ENCODE measurements at places on chromosomes 2 and 18. TPM values are rescaled to one million over a fixed set of nuclear protein-coding genes. Genes with fewer than 3 reads are reported as not detected.

DNA sequence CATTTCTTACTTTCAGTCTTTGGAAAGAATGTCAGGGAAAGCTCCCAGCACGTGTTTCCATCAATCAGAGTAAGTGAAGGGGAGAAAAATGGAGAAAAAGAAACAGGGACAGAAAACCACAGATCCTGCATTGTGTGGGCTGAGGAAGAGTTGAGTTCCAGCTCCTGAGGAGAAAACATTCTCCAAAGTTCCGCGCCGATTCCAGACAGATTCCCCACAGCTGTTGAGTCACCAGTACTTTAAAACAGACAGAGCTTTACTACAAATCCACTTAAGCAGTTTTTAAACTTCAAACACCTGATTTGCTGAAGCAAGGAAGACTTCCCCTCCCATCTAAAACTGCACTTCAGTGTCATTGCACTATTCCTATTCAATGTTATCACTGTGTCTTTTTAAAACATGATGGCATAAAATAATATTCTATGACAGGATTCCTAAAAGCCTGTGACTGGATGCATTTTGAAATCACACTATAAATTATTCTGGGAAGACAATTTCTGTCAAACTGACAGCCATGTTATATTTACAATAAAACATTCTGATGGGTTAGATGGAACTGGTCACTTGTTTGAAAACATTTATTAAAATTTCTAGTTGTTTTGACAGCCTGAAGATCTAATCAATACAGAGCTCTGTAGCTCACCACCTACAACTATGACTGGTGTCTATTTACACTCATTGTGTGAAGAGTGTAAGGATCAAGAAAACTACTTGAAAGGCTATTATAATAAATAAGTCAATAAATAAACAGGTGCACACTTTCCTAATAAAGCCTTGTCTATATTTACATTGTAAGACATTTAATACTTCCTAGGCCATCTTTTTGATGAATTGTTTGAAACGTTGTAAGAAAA, 40.9 kb downstream of the TCF4 start:
- DNase-seq, result peak; percentile 19

DNA sequence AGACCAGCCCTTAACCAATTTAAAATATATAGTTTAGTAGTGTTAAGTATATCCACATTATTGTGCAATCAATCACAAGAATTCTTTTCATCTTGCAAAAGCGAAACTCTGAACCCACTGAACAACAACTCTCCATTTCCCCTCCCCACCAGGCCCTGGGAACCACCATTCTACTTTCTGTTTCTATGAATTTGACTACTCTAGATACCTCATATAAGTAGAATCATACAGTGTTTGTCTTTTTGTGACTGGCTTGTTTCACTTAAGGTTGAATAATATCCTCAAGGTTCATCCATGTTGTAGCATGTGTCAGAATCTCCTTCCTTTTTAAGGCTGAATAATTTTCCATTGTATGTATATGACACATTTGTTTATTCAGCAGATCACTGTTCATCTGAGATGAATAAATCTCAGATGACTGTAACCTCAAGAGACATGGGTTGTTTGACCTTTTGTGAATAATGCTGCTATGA, 8.1 kb upstream of the SOS1 start:
- peak; percentile 92 for DNase-seq

DNA sequence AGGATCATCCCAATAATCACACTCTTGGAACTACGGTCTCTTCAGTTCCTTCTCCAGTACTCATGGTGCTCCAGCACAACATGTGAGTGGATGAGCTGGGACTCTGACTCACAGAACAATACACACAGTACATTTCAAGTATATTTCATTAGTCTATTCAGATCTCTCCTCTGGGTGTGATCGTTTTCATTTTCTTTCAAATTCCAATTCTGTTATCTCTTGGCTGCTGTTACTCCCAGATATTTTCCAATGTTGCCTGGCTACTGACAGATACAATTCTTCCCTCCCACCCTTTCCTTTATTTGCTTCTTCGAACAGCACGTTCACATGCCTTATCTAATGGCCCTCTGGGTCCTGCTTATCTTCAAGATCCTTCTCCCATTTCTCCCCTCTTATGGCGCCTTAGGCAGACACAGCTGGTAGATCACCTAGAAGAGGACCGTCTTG, 216.0 kb downstream of the ACKR3 start:
- DNase-seq, result peak; percentile 73

GRCh38 chr2:41955316-41956043, 92.3 kb upstream of the PKDCC start:
- no peak for DNase-seq

DNA sequence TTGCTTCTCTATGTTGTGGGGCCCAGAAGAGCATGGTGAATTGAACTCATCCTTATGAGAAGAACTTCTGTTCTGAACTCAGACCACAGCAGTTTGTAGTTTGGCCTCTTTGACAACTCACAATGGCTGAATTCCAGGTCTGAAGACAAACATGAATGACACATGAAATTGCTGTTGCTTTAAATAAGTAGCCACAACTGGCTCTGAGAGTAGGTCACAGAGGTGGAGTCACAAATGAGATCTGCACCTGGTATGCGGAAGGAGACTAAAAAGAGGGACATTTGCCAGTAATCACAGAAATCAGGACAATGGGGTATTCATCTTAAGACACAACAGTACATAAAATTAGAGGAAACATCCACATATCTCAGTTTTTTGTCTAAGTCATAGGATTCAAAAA, 290.3 kb upstream of the MMADHC start:
- DNase-seq, result peak; percentile 64

- no peak for DNase-seq
These were observed 78.9 kb downstream of the LIPG start for GRCh38 chr18:49640741-49641140.

- no peak for DNase-seq
These were observed 1.1 kb upstream of the GBX2 start for GRCh38 chr2:236169151-236169721.

DNA sequence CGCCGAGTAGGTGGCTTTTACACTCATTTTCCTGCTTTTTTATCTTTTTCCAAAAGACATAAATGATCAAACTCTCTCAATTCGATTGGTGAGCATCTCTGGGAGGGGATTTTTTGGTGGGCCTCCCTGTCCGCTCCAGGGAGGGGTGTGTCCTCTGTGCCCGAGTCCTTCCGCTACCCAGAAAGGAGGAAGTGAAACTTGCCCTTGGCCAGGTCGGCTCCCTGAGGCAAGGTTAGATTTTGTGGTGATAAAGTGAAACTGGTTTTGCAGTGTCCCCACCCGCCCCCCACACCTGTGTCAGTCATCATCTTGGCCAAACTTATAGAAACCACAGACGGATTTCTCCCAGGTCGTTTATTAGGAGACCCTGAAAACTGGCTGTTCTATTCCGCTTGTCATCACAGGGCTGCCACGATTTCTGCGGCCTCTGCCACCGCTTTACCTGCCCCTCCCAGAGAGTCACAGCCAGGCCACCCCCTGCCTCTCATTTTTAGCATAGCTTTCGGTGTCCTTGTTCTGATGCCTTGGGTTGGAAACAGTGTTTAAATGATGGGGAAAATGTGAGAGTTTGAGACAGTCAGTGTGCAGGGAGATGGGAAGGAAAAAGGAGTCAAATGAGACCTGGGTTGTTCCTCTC, 93.6 kb downstream of the SH3BP4 start:
- DNase-seq, result no peak

DNA sequence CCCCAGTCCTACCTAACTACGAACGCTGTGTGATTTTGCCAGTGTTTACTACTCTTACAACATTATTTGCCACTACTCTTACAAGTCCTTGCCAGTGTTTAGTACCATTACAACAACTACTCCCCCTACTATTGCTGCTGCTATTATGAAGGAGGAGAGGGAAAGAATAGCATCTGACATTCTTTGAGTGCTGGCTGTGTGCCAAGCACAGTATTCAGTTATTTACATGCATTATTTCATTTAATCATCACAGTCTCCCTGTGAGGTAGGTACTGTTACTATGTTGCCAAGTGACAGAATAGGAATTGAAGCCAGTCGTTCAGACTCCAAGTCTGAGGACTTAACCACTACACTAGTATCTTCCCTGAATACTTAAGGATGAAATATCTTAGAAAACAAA, 185.9 kb upstream of the FOSL2 start:
- DNase-seq, result no peak

- no peak for DNase-seq
These were observed 787 bp upstream of the TBR1 start for GRCh38 chr2:161415034-161415986.

GRCh38 chr18:45108754-45109153, 428.1 kb downstream of the SETBP1 start:
- DNase-seq, result no peak

DNA sequence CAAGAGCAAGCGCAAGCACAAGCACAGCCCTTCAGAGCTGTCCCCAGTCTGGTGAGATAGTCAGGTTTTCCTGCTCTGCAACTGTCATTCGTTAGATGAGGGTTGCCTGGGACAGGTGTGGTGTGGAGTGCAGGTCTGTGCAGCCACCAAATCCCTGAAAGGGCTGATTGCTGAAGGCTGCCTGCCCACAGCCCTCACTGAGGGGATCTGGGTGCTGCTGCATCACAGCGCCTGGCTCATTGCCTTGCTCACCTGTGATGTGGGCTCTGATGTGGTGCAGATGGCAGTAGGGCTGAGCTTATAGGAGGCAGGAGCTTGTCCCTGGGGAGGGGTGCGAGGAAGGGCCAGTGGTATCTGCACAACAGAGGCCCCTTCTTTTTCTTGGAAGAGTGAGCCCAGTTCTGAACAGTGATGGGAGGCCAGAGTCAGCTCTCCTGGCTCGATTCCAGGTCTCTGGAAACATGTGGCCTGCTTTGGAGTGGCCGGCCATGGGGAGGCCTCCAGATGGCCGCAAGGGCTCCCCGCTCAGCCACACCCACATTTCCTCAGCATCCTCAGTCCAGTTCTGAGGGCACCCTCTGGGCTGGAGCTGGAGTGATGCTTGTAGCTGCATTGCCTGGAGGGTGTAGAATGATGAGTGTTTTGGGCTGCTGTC, 11.4 kb downstream of the UBE2F start:
- DNase-seq, result no peak

- no peak for DNase-seq
These were observed 121.7 kb upstream of the B3GNT2 start for GRCh38 chr2:62074233-62074632.

DNA sequence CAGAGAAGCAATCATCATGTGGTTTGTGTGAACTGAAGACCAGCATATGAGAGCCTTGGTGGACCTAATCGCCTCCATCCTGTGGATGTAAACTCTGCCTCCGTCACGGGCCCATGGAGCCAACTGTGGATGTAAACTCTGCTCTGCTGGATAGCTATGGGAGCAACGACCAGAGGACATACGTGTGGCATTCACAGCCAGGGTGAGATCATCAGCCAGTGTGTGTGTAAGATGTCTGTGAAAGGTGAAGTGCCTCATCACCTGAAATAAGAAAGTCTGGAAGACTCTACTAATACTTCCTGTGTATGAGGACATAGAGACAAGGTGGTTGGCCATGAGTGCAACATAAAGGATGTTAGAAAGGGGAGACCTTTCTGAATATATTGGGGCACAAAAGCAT, 63.5 kb downstream of the CYB5A start:
- peak; percentile 18 for DNase-seq

Gene SLC38A11
- not detected for total RNA-seq

Gene SCN9A
- 14.0 TPM for total RNA-seq

Gene IL18R1
- total RNA-seq, result 5.3 TPM

Gene DGKD
- total RNA-seq, result 14.5 TPM

Gene MYO7B
- not detected for total RNA-seq

Gene ZNF385B
- not detected for total RNA-seq

All from bronchial epithelial cell (primary cell).